Osteoblast (primary cell): ENCODE measurements at places on chromosomes 7 and 10. TPM values are rescaled to one million over a fixed set of nuclear protein-coding genes. Genes with fewer than 3 reads are reported as not detected.
A peak's percentile ranks its signal among the peaks of the same experiment; 100 is the strongest.

The SFRP4 gene
- 151 and 205 TPM in 2 replicates for total RNA-seq

The DUSP5 gene
- 8.5 and 10.1 TPM in 2 replicates for total RNA-seq

DNA sequence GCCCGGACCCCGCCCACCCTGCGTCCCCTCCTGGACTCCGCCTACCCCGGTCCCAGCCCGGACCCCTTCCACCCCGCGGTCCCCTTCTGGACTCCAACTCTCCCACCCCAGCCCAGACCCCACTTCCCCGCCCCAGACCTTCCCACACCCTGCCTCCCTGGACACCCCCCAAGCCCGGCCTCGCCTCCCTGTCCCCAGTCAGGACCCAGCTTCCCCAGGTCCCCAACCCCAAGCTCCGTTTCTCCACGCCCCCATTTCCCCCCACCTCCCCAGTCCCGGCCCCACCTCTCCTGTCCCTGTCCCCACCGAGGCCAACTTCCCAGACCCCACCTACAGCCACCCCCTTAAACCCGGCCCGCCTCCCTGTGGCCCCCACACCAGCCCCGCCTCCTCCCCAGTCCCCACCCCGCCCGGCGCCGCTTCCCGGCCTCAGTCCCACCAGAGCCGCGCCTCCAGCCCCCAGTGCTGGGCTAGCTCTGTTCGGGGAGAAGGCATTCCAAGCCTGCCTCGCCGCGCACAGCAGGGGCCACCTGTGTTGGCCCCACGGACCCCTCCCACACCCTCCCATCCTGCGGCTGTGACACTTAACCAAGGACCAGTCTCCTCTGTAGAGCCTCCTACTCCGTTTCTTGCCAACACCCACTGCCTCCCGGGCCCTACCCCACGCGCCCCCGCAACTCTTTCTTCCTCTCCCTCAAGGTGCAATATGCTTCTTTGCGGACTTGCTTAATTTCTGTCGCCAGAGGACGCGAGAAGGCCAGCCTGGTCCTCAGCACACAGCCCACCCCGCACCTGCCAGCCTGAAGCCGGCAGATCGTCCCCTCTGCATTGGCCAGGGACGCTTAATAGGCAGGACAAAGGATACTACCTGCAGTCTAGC is 736 bp upstream of the ITIH5 start:
- no peak overlapping the region for H3K27ac ChIP-seq
- DNase-seq, result no peak
- no peaks in the 10 kb centered on the region for H3K36me3 ChIP-seq
- no peak overlapping the region for H3K4me3 ChIP-seq
- H3K4me1 ChIP-seq, result no peaks in the 10 kb centered on the region

DNA sequence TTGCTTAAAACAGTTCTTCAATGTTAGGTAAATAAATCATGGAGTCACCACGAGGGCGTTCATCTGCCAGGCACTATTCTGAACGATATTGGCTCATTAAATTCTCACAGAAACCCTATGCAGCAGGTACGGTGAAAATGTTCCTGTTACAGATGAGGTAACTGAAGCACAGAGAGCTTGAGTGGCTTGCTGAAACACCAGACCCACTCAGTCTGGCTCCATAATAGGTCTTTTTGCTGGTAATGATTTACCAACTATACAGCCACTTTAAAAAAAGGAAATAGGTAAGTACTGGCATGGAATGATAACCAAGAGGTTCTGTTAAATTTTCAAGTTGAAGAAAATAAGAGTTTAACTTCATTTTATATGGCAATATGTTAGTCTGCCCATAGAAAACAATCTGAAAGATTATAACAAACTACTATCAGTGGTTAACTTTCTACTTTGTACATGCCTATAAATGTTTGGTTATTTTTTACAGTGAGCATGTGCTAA is 1.3 kb upstream of the TM9SF3 start:
- peak overlapping the region; percentile 96 for H3K27ac ChIP-seq
- peak overlapping the region; percentile 94 for H3K4me3 ChIP-seq
- H3K27me3 ChIP-seq, result no peaks in the 10 kb centered on the region
- no peaks in the 10 kb centered on the region for H3K36me3 ChIP-seq
- peaks cover 18% of the 10 kb centered on the region for H3K4me1 ChIP-seq

- H3K27me3 ChIP-seq, result no peaks in the 10 kb centered on the region
- H3K4me3 ChIP-seq, result no peak overlapping the region
- DNase-seq, result peak; percentile 55
- H3K4me1 ChIP-seq, result peaks cover 25% of the 10 kb centered on the region
Measured at GRCh38 chr10:73813333-73813732, 1.9 kb upstream of the NDST2 start.

GRCh38 chr10:115963848-115964247 is 309.2 kb downstream of the GFRA1 start:
- H3K4me1 ChIP-seq, result no peaks in the 10 kb centered on the region
- peaks cover 2% of the 10 kb centered on the region for H3K27me3 ChIP-seq
- H3K27ac ChIP-seq, result no peak overlapping the region
- no peaks in the 10 kb centered on the region for H3K36me3 ChIP-seq
